ENCODE measurements at places on chromosomes 2 and 18.

DNA sequence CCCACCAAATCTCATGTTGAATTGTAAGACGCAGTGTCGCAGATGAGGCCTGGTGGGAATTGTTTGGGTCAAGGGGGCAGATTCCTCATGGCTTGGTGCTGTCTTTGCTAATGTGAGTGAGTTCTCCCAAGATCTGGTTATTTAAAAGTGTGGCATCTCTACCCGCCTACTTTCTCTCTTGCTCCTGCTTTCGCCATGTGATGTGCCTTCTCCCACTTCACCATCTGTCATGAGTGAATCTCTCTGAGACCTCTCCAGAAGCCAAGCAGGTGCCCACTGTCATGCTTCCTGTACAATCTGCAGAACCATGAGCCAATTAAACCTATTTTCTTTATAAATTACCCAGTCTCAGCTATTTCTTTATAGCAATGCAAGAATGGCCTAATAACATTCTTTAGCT, 246.6 kb upstream of the CDH20 start:
- DNase-seq = no peak

DNA sequence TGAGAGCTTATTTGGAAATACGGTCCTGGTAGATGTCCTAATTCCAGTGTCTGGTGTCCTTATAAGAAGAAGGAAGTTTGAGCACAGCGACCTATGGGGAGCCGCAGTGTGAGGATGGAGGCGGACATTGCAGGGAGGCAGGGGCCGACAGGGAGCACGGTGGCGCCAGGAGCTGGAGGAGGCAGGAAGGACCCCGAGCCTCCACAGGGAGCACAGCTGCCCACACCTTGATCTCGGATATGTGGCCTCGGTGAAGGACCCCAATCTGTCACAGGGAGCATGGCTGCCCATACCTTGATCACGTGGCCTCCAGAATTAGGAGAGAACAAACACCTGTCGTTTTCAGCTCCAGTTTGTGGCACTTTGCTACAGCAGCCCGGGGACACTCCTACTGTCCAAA, 461.6 kb upstream of the SALL3 start:
- DNase-seq = no peak

DNA sequence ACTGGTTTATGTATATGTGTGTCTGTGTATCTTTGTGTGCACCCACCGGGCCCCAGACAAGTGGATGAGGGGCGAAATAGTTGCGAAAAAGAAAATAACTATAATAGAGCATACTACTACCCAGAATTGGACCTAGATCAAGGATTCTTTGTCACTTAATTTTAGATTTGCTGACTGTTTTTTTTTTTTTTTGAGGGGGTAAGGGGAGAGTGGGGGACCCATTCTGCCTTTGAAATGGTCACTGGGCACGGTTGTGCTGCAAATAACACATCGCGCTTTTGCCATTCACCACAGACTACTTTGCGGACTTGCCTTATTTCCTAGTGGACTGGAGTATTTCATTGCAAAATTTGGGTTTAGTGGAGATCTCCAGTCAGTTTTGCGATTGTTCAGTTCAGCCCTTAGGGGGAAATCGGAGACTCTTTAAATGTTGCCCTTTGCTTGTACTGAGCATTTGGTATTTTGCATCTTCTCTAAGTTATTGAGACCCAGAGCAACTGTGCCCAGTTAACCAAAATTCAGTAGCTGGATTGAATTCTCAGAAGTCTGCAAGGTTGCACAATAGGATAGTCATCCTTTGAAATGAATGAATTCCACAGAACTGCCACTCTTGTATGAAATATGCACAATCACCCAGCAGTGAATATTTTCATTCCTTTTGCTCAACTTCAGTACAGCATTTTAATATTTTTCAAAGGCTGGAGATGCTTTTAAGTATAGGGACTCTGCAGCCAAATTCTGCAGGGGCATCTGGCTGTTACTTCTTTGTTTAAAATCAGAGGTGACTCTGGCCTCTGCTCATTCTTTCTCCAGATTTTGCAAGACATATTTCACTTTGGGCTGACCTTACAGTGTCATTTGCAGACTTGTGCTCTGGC, 2.9 kb downstream of the TRIB2 start:
- no peak for DNase-seq

DNA sequence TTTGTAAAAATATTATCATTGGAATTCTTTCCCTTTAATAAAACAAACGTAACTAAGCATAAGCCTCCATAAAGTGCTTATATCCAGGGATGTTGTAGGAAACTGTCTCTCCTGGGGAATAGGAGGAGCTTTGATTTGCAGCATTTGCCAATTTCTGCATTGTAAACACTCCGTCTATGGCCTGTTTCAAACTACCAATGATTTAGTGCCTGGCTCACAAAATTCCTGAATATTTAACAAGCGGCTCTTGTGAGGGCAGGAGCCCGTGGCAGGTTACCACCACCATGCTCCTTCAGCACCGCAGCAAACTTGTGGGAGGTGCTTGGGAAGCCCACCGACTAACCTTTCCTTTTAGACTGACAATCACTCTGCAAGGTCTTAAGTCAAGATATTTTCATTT, 520.3 kb downstream of the SOX11 start:
- no peak for DNase-seq

- no peak for DNase-seq
These were observed 212.0 kb downstream of the SPAG16 start for GRCh38 chr2:213496226-213496625.

GRCh38 chr2:183193904-183194303, 69.7 kb downstream of the NUP35 start:
- no peak for DNase-seq

DNA sequence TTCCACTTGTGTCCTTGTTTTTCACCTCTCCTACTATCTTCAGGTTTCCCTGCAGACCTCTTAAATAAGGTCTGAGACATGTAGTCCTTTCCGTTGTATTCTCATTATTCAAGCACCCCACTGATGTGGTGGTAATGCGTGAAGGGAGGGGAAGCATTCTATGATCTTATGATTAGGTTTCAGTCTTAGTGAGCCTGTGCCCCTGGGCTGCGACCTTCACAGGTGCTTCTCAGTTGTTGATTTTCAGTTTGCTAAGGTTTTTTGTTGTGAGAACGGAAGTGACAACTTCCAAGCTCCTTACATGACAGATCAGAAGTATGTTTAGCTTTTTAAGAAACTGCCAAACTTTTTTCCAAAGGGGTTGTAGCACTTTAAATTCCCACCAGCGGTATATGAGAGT, 41.3 kb downstream of the VPS54 start:
- DNase-seq = no peak

- no peak for DNase-seq
These were observed 145.8 kb upstream of the MGAT5 start for GRCh38 chr2:134108113-134108512.

DNA sequence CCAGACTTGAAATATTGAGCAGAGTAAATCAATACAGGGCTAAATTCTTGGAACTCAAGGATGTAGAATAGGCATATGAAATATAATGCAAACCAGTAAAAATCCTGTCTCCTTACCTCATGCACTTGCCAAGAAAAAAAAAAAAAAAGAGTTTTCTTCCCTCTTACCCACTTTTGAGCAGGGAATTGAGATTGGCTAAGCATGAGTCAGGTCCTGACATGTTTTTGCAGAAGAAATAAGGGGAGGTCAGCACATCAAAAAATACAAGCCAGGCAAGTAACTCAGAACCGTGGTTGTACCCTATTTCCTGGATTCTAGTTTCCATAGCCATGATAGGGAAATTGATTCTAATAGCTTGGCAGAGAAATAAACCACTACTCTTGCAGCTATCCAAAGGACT, 1526.7 kb downstream of the LRP1B start:
- DNase-seq = no peak

DNA sequence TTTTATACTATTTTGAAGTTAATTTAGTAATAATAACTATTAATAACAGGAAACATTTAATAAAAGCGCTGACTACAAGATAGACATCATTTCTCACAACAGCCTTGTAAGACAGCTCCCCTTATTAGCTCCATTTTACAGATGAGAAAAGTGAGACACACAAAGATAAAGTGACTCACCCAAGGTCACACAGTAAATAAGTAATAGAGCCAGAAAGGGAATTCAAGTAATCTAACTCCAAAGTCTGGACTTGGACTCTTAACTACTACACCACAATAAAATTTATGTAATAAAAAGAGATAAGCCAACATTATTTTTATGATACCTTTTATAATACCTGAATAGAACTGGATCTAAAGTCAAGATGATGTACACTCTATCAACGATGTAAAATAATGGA, 25.3 kb downstream of the EXOC6B start:
- no peak for DNase-seq

GRCh38 chr2:25420820-25421237, 79.1 kb upstream of the DNMT3A start:
- DNase-seq = no peak

DNA sequence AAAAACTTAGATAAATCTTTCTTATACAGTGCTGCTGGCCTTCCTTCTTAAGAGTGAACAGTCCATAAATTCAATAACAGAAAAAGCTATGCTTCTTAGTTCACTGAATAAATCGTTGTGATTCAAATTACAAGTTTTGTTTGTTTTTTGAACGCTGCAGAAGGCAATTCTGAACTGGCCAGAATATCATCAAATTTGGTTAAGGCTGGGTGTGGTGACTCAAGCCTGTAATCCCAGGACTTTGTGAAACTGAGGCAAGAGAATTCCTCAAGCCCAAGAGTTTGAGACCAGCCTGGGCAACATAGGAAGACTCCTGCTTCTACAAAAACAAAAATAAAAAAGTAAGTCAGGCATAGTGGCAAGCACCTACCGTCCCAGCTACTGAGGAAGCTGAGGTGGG, 111.2 kb upstream of the SLC39A10 start:
- DNase-seq = no peak

DNA sequence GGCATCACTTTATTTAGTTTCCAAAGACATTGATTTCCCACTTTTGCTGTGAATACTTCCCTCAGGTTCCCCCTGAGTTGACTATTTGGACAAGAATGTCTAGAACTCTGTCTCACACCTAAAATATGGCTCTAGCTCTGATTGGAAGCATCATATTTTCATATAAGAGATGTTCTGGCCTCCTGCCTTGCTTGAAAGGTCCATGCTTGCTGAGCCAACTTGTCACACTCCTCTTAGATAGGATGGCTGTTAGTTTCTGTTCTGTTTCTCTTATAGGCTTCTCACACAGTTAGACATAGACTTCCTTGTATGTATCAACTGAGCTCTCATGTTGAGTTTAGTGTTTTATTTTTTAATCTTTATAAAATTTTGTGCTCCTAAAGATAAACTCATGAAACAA, 87.1 kb downstream of the CNTNAP5 start:
- DNase-seq = no peak

- DNase-seq = no peak
These were observed 739 bp downstream of the PKDCC start for GRCh38 chr2:42048299-42049220.

DNA sequence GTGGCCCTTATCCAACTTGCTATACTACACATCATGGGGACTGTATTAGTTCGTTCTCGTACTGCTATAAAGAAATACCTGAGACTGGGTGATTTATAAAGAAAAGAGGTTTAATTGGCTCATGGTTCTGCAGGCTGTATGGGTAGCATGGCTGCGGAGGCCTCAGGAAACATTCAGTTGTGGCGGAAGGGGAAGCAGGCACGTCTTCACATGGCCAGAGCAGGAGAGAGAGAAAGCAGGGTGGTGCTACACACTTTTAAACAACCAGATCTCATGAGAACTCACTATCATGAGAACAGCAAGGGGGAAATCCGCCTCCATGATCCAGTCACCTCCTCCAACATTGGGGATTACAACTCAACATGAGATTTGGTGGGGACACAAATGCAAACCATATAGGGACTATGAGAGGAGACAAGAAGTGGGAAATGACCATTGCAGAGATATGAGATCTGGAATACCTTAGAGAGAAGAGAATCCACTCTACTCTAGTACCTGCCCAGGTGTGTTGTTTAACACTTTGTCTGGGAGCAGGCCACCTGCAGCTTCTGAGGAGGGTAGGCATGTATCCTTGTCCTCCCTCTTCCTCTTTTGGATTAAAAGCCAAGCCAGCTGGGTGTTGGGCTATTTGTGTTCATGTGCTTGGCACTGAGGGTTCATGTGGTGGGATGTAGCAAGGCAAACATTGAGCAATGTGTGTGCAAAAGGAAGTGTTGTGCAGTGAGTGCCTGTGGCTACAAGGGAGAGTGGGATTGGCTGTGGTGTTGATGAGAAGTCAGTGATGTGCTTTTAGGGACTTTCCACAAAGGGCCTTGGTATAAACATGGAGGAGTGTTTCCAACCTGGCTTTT, 22.8 kb downstream of the TTLL4 start:
- no peak for DNase-seq

DNA sequence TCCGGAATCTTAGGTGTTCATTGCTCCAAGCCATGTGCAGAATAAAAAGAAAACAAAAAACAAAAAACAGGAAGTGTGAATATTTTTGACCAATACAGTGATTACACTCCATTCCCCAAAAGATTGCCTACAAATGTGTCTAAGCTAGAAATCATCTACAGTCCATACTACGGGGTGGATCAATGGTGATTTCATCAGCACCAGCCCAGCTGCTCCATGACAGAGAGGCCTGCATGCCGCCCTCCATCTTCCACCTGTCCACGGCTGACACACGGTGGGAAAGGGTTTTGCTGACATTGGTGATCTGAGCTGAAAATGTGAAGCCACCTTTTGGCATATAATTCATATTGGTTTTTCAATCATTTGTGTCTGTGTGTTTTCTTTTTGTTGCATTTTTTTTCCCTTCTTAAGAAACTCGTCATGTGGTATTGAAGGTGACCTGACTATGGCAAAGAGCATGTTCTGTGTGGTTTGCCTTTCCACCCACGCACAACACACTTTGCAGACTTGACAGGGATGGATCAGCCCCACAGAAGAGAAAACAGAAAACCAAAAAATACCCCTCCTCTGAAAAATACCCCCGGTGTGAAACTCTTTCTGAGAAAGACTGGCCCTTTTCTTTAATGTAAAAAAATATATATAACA, 533.1 kb downstream of the RNF144A start:
- DNase-seq = no peak

GRCh38 chr2:112627060-112628040, 18.4 kb upstream of the SLC20A1 start:
- DNase-seq = peak; percentile 46

DNA sequence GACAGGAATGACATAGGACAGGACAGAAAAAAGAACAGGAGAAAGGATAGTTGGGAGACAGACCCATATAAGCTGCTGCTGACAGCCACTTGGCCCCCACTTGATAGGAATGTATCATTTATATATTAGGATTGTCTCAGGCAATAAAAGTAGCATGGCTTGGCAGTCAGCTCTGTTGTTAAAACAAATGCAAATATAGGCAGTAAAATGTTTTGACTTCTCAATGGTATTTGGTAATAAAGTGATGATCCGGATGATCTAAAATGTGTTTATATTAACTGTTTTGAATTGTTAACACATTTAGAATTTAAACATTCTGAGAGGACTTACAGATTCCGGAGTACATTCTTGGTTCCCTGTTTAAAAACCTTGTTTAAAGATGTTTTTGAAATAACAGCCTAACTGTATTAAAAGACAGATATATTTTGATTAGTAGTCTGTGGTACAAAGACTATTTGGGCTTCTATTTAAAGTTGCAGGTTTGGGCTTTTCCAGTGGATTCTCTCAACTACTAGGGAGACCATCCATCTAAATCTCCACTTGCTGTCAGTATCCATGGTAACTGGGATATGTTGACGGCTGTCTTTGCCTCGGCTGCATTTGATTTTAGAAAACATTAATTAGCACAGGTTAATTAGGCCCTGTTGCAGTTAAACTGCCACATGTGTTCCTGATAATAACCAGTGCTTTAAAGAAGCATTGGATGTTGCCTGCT, 147.6 kb downstream of the ESCO1 start:
- DNase-seq = no peak
